Osteoblast (primary cell): ENCODE measurements at places on chromosomes 2 and 18.

- no peak for DNase-seq
Measured at GRCh38 chr2:54260241-54260595, 4.2 kb upstream of the TSPYL6 start.

- DNase-seq, result no peak
Measured at GRCh38 chr2:145043399-145043834, 523.5 kb upstream of the ZEB2 start.

DNA sequence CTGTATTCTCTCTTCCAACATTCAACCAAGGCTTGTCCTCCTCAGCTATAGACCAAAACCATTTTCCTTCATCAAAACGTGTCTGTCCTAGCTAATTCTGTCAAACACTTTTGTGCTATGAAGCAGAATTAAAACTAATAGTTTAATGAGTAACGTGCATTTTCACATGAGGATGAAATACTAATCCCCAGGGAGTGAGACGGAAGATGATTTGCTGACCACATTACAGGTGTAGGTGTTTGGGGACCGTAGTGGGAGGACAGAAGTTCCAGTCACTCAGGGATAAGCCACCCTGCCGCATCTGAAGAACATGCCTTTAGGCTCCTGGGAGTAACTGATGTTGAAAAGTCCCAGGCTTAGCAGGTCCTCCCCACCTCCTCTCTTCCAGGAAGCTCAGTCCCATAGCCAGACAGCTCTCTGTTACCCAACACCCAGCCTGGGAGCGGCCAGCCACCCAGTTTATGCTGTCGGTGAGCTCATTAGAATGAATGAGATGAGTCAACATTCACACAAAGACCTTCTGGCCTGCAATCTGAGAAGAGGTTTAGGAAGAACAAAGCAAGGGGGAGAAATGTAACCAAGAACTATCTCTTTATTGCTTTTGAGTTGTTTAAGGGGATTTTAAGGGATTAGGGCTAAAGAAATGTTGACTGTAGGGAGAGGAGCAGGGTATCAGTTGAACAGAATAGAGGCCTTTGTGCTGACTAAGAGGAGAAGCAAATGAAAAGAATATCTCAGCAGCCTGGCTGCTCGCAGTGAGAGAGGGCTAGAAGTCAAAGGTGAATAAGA is 122.5 kb downstream of the FOXI3 start:
- DNase-seq, result no peak

DNA sequence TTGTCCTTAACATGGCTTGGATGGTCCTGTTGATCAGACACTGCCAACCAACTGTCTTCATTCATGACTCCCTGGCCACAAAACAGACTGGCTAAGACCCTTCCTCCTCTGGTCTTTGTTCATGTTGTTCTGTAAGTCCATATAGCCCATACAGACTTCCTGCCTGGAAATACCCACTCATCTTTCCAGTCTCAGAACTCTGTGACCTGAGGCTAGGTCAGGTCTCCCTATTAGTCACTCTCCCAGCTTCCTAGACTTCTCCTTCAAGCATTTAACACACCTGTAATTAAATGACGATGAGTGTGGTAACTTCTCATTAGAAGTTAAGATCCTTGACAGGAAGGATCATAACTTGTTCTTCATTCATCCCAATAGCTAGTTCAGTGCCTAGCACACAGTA is 56.3 kb downstream of the CCDC93 start:
- no peak for DNase-seq

DNA sequence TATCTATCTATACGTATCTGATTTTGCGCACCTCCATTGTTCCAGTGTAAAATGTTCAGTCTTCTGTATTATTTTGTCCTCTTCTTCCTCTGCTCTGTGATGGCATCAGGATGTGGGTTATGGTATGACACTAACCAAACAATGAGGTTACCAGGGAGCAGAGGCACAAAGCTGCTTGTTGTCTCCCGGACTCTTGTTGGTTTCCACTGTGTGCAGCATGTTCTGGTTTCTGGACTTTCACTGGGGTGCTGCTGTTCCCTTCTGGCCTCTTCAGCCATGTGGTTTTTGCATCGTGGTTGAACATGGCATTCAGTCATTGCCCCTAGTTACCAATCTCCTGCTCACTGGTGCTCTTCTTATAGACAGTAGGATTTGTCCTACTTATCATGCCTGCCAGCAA is 665.9 kb downstream of the CBLN2 start:
- DNase-seq, result no peak

DNA sequence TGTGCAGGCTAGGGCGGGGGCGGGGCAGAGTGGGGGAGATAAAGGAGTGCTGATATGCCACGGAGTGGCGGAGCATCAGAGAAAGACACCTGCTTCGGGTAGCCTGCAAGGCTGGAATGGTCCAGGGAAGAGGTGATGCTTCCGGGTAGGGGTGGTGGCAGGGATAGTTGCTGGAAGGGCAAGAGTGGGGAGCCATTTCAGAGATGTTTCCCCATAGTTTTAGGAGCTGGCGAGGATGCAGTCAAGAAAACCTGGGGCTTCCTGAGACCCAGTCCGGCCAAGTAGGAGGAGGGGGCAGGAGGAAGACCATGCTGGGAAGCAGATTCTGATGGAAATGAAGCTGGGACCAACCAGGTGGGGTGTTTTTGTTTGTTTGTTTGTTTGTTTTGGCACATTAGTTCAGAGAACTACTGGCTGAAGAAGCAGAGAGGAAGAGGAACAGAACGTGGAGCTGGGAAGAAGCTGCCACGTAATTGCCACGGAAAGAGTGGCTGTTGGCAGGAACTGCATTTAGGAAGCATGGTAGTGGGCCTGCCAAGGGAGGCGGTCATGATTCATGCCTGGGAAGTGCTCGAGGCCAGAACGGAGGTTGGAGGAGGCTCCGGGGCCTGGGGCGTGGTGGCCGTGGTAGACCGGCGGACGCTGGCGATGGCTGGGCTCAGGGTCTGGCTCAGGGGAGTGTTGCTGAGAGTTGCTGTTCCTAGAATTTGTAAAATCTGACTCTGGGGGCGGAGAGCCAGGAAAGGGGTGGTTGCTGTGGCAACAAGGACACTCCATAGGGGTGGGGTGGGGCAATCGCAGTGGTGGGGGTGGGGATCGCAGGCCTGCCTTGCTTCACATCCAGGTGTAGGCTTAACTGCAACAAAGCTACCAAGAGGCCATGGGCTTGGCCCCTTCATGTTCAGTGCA is 8.6 kb upstream of the INPP5D start:
- peak; percentile 81 for DNase-seq

DNA sequence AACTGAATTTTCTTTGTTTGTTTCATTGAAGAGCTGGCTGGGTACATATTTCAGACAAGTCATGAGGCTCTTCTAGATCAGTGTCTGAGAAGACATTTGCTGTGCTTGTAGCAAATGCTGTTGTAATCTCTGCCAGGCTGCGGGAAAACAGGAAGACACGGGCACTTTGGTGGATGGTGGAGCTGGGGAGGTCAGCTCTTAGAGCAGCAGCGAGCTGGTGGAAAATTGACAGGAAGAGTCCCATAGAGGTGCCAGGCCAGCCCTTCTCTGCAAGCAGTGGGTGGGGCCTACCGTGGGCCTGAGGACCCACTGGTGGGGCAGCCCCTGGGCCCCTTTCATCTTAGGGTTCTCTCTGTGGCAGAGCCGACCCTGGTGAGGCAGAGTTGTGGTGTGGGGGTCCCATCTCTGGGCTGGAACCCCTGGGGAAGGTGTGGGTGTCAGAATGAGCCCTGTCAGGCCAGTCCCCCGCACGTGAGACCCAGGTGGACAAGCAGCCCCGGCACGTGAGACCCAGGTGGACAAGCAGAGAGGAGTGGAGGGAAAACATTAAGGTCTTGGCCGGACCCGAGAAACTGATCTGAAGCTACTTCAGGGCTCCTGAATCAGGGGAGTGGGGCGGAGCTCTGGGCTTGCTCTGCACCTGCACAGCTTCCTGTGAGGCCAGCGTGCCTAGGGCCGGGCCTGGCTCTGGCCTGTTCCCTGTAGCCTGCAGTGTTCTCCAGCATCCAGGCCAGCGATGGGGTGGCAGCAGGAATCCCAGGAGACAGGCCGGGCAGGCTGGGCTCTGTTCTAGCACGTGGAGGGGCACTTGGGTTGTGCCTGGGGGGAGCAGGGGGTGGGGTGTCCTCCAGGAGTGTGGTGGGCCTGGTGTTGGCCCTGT is 273.5 kb upstream of the HDAC4 start:
- DNase-seq, result peak; percentile 35

DNA sequence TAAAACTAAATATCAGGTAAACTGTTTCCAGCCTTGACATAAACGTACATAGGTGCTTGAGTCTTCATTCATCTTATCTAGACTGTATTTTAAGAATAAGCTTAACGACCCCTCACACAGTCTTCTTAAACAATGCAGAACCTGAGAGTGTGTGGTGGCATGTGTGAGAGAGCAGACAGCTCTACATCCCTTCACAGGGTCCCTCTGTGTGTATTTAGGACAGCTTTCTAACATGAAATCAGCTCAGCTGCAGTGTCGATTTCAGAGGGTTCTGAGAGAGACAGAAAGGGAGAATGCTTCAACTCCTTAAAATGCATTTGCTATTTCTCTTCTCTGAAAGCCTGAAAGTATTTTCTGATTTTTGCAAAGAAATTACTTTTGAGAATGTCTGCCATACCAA is 185.2 kb downstream of the GRB14 start:
- DNase-seq, result no peak

- peak; percentile 58 for DNase-seq
Measured at GRCh38 chr2:240236217-240237111, 96.0 kb upstream of the OTOS start.

DNA sequence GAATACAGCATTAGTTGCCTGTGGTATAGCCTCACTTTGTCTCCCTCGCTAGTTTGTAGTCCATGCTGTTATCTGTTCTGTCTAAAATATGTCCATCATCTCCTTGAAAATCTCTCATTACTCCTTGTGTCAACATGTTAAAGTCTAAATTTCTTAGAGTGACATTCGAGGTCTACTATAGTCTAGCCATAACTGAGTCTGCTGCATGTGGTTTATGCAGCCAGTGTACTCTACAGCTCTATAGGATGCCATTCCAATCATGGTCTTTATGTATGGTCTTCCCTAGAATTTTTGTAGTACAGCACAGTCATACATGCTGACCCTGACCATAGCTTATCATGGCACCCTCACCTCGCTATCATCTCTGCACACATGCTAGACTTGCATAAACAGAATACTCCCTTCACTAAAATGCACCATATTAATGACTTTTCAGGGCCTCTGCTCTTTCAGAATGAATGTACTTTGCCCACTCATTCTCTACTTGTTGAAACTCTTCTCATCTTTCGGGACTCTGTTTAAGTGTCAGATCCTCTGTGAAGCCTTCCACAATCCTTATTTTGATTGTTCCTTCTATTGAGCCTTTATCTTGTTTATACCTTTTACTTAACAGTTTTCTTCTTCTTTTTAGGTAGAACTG is 12.8 kb downstream of the TANK start:
- DNase-seq, result no peak
